ENCODE measurements at places on chromosomes 4 and X. TPM values are rescaled to one million over a fixed set of nuclear protein-coding genes. Genes with fewer than 3 reads are reported as not detected.

DNA sequence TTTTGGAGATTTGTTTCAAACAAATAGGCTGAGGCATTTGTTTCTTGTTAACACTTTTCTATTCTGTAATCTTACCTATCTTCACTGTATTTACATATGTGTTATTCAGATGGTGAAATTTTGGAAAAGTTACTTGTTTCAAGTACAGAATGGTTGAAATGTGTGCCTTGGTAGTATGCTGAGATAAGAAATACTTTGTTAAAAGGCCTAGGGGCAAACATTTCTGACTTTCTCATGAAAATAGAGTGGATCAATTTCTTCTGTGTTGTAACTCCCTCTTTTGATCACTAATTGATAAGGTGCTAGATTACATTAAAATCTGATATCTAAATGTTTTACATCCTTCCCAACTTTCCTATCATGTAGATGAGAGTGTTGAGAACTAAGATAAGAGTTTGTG, 18.1 kb downstream of the USO1 start:
- H3K4me3 ChIP-seq: no peak overlapping the region
- H3K27me3 ChIP-seq: no peaks in the 10 kb centered on the region
- H3K27ac ChIP-seq: no peak overlapping the region
- peaks cover 23% of the 10 kb centered on the region for H3K4me1 ChIP-seq
- DNase-seq: no peak
- H3K36me3 ChIP-seq: no peaks in the 10 kb centered on the region

The STK32B gene
- 0.79 TPM for total RNA-seq

- no peaks in the 10 kb centered on the region for H3K4me1 ChIP-seq
- no peak for DNase-seq
- no peaks in the 10 kb centered on the region for H3K36me3 ChIP-seq
These were observed 231.5 kb upstream of the AGTR2 start for GRCh38 chrX:115939070-115939469.

DNA sequence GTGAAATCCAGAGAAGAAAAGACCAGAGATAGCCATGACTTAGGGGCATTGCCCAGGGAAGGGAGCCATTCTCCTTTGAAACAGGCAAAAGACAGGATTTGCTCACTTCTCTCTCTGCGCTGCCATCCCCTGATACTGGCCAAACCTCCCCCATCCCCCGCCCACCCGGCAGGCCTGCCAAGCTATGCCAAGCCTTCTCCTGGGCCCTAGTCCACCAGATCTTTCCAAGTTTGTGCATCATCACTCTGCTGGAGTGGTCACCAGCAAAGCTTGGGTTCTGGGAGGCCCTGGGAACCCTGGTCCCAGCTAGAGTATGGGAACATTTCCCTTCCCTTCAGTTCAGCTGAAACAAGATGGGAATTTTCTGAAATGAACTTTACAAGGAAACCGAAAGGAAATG, 18.4 kb downstream of the EFNB1 start:
- no peak overlapping the region for H3K4me3 ChIP-seq
- H3K27me3 ChIP-seq: no peaks in the 10 kb centered on the region
- H3K27ac ChIP-seq: no peak overlapping the region
- no peak for DNase-seq
- H3K36me3 ChIP-seq: no peaks in the 10 kb centered on the region

DNA sequence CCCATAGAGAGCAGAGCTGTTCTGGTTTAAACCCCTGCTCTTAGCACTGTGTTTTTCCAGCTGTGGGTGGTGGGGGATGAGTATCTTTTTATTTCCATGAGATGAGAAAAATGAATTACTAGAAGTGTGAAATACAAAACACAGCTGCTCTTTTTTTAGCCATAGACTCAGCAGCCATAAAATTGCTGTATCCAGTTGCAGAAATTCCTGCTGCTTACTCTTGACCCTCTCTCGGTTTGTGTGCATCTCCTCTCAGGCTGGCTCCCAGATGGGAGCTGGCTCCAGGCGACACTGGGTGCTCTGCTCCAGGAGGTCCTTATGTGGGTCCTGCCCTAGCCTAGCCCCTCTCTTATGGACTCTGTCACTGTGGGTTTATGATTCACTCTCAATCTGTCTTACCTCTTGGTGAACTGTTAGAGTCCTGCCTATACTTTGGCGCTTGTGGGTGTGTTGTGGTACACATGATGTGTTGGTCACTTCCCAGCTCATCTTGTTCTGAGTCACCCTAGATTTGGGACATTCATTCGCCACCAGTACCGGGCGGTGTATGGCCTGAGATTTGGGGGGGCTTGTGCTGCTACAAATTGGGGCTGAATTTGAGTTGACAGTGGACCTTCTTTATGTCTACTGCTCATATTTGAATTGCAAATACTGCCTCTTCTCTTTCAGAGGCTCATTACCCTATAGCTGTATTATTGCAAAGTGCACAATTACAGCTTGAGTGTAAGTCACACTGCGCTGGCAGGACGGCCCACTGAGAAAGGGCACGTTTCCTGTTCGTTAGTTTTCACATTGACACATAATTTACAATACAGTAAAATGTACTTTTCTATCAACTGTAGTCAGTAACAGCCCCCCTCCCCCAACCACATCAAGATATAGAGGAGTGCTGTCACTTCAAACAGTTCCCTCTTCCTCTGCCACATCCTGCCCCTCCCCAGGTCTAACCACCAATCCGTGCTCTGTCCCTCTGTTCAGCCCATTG, 46.9 kb upstream of the MSANTD1 start:
- no peak overlapping the region for H3K4me3 ChIP-seq
- peak; percentile 54 for DNase-seq
- no peaks in the 10 kb centered on the region for H3K36me3 ChIP-seq
- H3K4me1 ChIP-seq: peaks cover 18% of the 10 kb centered on the region
- H3K27ac ChIP-seq: no peak overlapping the region

GRCh38 chrX:43423876-43424275, 232.2 kb upstream of the MAOA start:
- H3K27ac ChIP-seq: no peak overlapping the region
- DNase-seq: no peak
- H3K27me3 ChIP-seq: peaks cover 14% of the 10 kb centered on the region
- H3K4me1 ChIP-seq: no peaks in the 10 kb centered on the region
- no peak overlapping the region for H3K4me3 ChIP-seq

Data from adrenal gland (tissue), 19 donors.